Muscle of back (tissue), 13 donors: ENCODE measurements at places on chromosomes 4 and X.

DNA sequence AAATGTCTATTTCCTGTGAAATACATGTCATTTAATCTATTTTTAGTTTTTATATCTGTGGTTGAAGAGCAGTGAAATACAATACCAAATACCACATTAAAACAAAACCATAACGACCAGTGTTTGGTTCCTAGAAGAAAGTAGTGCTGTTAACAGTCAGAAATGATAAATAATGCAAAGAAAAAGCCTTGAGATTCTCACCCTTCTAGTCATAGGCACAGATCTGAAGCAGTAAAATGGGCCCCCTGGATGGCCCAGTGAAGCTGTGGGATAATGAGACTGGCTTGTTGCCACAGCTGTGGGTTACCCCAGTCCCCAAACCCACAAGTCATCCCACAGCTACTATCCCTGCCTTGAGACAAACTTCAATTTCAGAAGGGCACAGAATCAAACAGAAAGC, 137.3 kb upstream of the RPL34 start:
- DNase-seq = no peak

DNA sequence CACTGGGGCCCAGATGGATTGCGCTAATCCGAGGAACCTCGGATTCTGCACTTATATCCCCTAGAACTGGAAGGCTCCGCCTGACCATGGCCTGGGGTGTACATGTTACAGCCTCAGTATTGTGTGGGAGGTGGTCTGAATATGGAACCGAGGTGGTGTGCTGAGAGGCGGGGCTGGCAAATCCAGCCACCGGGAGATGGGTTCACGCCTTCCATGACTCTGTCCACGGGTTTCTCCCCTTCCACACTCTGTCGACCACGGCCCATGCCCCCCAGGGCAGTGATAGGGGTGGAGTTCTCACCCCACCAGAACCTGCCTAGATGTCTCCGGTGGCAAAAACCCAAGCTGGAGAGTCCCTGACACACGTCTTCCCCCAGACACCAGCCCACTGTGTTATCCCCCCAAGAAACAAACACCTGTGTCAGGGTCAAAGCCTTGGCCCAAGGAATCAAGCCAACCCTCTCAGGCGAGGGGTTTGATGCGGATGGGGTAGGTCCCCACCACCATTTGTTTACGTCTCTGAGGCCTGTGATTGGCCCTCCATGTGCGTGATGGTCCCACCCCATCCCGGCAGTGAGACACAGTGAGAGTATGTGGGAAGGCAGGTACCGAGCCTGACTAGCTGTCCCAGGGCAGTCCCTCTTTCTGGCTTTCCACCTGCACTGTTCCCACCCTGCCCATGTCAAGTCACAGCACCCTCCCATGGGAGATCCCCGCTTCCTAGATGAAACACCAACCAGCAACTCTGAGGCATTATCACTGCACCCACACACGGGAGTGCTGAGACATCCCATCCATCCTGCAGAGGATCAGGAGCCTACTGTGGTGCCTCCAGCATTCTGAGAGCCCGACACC, 6.6 kb upstream of the LOC101059915 start:
- DNase-seq = no peak

DNA sequence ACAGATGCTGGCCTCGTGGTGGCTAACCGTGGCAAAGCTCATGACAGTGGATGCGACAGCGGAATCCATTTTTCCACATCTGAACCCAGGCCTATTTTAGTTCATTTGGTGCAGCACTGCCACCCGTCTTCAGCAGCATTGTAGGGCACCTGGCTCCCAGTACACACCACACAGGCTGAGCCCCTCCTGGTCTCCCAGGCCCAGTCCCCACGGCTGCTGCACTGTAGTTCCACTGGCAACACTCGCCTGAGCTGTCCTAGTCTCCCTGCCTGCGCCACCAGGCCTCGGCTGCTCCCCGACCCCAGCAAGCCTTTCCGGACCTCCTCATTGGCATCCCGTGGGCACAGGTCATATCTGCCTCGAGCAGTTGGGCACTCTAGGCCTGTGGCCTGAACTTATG, 76.2 kb downstream of the MTMR1 start:
- no peak for DNase-seq

- no peak for DNase-seq
Measured at GRCh38 chrX:77119706-77120105, 327.5 kb upstream of the FGF16 start.

DNA sequence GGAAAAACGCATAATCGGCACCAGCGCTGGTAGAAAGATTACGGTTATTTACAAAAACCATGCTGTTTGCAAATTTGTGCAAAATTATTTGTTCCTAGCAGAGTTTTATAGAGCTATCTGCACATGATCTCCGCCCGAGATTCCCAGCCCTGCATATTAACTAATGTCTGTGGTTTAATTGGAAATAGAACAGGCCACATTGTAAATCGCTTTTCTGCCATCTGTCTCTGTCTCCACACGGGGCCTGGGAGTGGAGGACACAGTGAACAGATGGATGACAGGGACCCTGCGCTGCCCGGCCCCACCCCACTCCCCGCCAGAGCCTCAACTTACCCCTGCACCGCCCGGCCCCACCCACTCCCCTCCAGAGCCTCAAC, 126.9 kb downstream of the FAM53A start:
- DNase-seq = no peak

GRCh38 chrX:47244676-47245075, 11.9 kb downstream of the USP11 start:
- DNase-seq = no peak

- peak; percentile 6 for DNase-seq
Measured at GRCh38 chrX:114710571-114710970, 126.7 kb downstream of the HTR2C start.

DNA sequence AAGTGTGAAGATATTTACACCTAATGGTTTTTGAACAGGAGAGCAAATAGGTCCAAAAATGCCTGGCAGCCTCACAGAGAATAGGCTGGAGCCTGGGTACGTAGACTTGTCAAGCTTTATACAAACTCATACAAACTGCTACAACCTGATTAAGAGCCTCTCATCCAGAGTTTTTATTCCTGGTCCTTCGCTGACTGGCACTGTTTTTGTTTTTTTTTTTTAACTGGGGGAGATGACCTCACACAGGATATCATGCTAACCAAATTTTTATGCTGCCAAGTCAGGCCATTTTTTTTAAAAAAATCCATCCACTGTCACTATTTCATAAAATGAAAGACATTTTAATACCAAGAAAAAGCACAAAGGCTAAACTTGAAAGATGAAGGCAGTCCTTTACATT, 1.9 kb downstream of the FAM114A1 start:
- no peak for DNase-seq

DNA sequence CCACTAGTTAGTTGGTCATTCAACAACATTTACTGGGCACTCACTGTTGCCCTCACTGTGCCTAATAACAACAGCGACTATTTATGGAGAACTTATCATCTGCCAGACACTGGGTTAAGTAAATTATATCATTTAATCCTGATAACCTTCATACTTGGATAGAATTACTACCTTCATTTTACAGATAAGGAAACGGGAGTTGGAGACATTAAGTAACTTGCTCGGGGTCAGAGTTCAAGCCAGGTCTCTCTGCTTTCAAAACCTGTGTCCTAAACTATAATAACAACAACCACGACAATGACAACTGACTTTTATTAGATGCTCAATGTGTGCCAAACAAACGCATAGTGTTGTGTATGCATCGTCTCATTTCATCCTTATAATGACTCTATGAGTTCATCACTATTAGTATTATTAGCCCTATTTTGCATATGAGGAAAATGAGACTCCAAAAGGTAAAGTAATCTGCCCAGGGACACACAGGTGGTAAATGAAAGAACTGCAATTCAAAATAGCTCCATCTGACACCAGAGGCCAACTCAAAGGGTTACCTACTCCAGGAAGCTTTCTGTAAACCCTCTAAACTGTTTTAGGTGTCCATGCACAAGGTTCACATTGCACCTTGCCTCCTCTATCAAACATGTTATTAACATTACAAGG, 98.4 kb upstream of the ACSL4 start:
- no peak for DNase-seq

DNA sequence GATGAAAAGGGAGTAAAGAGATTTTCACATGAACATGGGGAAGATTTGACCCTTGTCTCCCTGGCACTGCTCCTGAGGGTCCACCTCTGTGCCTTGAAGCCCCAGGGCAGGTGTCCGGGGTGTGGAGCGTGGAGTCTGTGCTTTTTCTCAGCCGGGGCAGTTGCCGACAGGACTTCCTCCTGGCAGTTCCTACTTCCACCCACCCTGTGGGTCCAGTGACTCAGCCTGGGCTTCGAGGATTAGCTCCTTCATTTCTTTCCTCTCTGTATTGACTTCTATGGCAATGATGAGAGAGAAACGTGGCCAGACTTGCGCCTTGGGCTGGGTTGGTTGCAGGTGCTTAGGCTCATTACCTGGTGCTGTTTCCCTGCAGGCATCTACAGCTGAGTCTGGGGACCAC, 35.9 kb upstream of the CLCN4 start:
- DNase-seq = no peak

DNA sequence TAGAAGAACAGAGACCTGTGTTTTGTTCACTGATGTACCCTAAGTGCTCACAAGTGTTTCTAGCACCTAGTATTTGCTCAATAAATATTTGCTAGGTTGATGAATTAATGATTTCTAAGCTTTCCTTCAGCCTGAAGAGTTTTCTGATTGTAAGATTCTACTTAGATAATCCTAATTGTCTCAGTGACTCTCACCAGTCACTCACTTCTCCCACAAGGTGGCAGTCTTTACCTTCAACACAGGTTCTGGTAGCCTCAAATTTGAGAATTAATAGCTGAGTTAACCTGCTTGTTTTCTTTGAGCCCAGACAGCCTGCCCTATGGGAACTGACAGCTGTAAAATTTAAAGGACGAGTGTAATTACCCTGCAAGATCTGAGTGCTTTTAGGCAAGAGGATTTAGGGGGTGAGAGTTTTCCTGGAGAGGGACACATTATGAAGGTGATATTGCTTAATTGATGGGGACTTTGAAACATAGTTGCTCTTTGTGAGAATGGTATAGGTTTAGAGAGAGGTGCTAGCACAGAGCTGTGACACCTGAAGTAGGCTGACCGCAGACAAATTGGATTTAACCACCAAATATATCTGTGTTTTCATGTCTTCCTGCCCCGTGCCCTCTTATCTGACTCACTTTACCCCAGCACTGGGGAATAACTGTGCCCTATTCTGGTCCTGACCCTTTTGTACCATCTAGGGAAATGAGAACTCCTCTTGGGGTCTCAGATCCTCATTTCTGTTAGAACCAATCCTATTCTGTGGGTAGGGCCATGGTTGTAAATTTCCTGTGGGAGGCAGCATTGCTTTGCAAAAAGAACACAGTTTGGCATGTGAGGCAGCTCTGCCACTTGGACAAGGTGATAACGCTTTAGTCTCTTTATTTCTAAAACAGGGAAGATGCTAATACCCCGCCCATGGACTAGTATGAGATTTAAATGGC, 27.7 kb downstream of the CD38 start:
- peak; percentile 46 for DNase-seq

DNA sequence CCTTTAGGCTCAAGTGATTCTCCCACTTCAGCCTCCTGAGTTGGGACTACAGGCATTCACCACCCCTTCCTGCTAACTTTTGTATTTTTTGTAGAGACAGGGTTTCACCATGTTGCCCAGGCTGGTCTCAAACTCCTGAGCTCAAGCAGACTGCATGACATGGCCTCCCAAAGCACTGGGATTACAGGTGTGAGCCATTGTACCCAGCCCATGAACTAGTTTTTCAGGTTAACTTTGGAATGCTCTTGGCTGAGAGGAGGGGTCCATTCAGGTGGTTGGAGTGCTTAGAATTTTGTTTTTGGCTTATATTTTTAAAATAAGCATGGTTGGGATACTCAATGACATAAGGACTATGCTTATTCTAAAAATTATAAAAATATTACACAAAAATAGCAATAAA, 355.7 kb upstream of the MAGEB16 start:
- DNase-seq = no peak

DNA sequence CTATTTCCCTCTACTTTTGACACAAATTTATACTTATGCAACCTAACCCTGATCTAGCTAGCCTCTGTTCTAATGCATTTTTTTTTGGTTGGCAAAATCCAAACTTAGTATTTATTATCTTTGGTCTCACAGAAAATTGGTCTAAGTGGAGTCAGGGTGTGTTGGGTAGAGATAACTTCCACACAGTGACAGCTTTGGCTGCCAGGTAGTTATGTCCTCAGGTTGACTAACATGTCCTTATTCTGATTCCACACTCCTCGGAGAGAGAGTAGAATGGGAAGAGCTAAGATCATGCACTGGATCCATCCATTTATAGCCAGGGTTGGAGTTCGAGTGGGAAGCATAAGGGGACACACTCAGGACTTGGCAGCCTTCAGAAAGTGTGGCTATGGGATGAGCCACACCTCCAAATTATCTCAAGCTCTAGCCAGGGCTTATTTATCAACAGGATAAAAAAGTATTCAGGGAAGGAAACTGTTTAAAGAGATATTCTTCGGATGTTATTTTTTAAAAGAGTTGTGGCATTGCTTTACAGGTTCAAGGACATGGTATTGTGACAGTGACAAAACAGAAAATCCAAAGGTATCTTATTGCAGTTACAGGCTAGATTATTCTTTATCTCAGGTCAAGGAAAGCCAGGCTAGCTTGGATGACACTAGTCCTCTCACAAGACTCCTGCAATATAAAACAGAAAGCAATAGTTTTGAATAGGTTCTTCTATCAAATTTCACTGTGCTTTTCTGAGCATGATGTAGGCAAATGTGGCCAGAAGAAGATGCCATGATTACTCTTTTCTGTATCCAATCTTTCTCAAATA, 51.5 kb downstream of the NPY1R start:
- no peak for DNase-seq

GRCh38 chr4:26787461-26788340, 72.9 kb upstream of the STIM2 start:
- peak; percentile 85 for DNase-seq

- no peak for DNase-seq
Measured at GRCh38 chr4:177380730-177381287, 61.4 kb downstream of the AGA start.

- DNase-seq = no peak
Measured at GRCh38 chr4:69147334-69147733, 51.1 kb downstream of the UGT2B7 start.

DNA sequence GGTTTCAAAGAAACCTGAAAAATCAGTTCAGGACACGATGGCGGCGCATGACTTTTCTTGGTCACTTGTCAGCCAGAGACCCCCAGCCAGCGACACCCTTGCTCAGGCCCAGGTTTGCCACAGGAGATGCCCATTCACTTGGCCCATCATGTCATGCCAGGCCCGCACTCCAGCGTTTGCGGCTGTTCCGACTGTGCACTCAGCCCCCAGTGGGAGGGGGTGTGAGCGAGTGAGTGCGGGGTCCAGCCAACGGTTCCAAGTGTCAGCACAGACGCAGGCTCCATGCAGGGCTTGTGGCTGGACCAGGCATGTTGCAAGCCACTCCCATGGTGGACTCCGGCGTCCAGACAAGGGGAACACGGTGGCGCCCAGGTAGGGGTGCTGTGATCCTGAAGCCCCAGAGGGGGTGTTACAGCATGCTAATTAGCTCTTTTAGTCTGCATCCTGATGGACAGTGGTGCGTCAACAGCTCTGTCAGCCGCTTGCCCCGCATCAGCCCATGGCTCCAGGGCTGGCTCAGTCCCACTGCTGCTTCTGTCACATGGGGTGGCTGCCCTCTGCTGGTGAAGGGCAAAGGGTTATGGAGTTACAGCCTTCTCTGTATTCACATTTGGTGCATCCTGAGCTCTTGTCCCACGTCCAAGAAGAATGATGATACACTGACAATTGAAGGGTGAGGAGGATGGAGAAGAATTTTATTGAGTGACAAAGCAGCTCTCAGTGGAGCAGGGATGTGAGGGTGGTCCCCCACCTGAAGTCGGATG, 3.7 kb upstream of the MAEA start:
- no peak for DNase-seq
